Activated T-helper 17 cell treated with anti-CD3 and anti-CD28 coated beads, Interleukin-2, amount 50 U/mL, for 72 hours (primary cell): ENCODE measurements at places on chromosomes 1 and 21. TPM values are rescaled to one million over a fixed set of nuclear protein-coding genes. Genes with fewer than 3 reads are reported as not detected.

- ATAC-seq: no peak
These were observed 105.4 kb upstream of the PDC start for GRCh38 chr1:186566140-186566855.

DNA sequence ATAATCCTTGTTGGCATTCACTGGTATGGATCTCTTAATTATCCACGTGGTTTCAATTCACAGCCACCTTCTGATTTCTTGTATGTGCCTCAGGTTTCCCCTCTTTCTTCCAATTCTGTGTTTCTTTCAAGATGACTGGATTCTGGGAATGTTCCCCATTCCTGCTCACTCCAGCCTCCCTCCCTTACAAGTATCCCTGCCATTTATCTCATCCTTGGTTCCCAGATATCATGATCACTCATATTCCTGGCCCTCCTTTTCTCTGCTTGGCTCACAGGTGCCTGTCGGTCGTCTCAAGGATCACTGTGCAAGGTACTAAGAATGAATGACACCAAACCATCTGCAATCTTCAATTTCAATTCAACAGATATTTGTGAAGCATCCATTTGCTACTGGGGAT lies 279.2 kb downstream of the ASTN1 start:
- ATAC-seq: no peak

DNA sequence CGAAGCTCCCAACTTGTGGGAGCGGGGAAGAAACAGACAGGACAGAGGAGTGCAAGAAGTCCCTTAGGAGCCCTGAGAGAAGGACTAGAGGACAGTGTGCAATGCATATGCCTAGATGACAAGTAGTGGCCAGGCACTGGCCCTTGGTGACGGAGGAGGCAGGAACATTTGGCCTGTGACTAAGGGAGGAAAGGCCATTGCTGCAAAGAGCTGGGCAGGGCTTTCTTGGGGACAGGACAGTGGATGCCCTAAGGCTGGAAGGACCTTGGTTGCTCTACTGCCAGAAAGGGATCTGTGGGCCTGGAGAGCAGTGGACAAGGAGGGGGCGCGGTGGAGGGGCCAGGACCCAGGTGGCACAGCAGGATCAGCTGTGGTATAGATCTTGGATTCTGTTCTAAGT lies 481.3 kb downstream of the CAMTA1 start:
- ATAC-seq: no peak

- ATAC-seq: peak; percentile 66
These were observed 104.7 kb downstream of the CAMTA1 start for GRCh38 chr1:6889875-6890480.

GRCh38 chr1:64940025-64940424 lies 26.3 kb downstream of the JAK1 start:
- peak; percentile 81 for ATAC-seq

- ATAC-seq: no peak
These were observed 3.9 kb upstream of the IL24 start for GRCh38 chr1:206893380-206893779.

DNA sequence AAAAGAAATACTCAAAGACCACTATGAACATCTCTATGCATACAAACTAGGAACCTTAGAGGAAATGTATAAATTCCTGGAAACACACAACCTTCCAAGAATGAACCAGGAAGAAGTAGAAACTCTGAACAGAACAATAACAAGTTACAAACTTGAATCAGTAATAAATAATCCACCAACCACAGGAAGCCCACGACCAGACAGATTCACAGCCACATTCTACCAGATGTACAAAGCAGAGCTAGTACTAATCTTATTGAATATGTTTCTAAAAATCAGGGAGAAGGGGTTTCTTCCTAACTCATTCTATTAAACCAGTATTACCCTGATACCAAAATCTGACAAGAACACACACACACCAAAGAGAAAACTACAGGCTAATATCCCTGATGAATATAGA lies 263.8 kb downstream of the NCAM2 start:
- no peak for ATAC-seq

DNA sequence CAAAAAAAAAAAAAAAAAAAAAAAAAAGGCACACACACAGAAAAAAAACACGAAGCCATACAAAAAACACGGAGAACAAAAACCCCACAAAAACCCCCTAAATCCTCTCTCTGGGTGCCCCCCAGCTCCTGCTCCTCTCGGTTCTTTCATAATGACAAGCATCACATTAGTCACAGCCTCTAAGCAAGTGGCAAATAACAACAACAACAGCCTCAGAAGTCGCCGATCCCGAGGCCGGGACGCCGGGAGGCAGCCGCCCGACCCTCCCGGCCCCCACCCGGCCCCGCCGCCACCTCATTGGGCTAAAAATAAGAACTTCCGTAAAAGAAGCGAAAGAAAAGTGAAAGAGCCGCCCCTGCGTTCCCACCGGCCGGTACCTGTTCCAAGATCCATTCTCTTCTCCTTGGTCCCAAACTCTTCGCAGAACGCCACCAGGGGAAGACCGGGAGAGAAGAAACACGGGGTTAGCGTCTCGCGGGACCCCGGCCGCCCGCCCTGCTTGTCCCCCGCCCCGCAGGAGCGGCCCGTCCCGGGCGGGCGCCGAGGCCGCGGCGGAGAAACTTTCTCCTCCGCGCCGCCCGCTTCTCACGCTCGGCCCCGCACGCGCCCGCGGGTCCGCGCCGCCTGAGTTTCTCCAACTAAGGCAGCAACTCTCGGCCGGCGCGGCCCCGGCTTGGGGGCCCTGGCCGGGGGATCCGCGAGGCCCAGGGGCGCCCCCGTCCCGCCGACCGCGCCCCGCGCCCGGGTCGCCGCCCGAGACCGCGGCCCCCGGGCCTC lies 102.8 kb downstream of the CASZ1 start:
- peak; percentile 19 for ATAC-seq

DNA sequence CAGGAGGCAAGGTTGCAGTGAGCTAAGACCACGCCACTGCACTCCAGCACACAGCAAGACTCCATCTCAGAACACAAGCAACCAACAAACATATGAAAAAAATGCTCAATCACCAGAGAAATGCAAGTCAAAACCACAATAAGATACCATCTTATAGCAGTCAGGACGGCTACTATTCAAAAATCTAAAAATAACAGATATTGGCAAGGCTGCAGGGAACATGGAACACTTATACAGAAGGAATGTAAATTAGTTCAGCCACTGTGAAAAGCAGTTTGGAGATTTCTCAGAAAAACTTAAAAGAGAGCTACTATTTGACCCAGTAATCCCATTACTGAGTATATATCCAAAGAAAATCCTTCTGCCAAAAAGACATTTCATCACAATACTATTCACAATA lies 27.6 kb upstream of the POGK start:
- no peak for ATAC-seq

DNA sequence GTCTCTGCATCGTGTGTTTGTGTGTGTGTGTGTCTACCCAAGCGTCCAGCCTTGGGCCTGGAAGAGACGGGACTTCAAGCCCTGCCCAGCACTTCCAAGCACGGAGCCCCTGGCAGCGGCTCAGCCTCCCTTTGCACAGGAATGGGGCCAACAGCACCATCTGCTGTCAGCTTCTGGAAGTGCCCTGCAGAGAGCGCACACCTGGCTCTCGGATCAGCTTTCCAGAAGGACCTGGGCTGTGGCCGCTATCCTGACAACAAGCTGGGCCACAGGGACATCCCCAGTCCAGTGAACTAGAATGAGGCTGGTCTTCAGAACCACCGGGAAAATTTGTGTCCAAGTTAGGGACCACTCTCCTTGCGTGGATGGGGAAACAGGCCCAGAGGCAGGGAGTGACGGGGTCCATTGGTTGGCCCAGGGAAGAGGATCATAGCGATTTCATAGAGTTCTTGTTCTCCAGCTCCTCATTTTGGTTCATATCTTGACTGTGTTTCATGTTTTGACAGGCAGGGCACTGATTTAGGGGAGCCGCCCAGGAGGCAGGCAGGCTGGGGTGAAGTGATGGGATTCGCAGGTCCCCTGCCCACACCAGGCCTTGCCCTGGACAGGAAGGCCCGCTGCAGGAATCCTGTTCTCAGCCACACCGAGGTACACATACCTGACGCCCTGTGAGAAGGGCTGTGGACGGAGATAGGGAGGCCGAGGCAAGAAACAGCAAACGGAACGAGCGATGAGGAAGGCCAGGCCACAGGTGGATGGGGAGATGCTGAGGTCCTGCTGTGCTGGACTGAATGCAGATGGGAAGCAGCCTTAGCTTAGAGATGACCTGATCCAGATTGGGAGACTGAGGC lies 38.4 kb downstream of the TAS1R2 start:
- ATAC-seq: peak; percentile 39

DNA sequence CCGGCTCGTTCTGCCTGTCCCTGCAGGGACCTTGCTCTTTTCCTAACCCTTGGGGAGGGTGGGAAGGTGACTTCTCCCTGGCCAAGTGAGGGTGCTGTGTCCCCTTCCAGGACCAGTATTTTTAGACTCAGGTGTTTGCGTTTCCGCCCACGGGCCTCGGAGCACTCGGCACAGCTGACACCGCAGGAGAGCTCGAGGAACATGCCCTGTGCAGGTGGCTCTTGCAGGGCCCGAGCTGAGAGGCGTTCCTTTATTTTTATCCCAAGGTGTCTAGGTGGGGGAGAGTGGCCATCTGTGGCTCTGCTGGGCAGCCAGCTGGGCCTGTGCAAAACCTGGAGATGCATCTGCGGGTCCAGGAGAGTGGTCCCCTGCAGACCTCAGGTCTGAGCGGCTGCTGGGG lies 16.0 kb downstream of the PLCH2 start:
- no peak for ATAC-seq

DNA sequence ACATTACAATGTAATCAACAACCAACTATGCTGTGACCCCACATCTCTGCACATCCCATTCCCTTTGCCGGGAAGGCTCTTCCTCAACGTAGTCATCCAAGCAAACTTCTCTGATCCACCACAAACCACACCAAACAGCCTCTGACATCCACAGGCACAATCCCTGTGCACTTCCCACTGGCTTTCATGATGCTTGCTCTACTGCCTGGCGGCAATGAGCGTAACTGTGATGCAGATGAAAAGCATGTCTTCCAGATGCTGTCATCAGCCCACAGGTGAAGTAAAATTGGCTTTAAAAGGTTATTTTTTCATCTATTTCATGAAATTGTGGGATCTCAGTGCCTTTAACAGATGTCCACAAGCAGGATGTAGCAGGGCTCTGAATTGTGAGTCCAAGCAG lies 635.2 kb downstream of the SMYD3 start:
- ATAC-seq: no peak

DNA sequence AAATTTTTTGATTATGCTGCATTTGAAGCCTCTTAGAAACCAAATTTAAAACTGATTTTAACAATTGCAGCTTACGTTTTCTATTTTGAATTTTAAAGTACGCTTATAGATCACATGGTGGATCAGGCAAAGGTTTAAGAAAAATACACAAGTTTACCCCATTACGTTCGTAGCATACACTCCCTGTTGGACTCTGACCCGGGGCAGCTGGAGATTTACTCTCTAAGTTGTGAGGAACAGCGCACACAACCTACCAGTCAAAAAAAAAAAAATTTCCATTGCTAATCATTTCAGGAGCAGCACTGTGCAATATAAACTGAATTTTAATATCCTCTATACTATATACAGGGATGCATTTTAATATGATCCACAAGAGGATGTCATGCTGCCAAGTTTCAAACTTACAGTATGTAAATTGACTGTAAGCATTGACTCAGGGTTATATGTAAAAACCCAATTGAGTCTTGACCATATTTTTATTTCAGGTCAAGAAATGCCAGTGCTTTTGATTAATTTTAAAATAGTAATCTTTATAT lies 20.4 kb downstream of the CSDE1 start:
- ATAC-seq: no peak

- no peak for ATAC-seq
These were observed 18.2 kb downstream of the PRRX1 start for GRCh38 chr1:170682169-170682568.

GRCh38 chr1:22525211-22525610 lies 38.1 kb upstream of the EPHA8 start:
- ATAC-seq: no peak

GRCh38 chr1:109926662-109927300 lies 16.1 kb downstream of the CSF1 start:
- ATAC-seq: no peak

- ATAC-seq: no peak
These were observed 20.0 kb upstream of the LAMC1 start for GRCh38 chr1:183003203-183003602.

DNA sequence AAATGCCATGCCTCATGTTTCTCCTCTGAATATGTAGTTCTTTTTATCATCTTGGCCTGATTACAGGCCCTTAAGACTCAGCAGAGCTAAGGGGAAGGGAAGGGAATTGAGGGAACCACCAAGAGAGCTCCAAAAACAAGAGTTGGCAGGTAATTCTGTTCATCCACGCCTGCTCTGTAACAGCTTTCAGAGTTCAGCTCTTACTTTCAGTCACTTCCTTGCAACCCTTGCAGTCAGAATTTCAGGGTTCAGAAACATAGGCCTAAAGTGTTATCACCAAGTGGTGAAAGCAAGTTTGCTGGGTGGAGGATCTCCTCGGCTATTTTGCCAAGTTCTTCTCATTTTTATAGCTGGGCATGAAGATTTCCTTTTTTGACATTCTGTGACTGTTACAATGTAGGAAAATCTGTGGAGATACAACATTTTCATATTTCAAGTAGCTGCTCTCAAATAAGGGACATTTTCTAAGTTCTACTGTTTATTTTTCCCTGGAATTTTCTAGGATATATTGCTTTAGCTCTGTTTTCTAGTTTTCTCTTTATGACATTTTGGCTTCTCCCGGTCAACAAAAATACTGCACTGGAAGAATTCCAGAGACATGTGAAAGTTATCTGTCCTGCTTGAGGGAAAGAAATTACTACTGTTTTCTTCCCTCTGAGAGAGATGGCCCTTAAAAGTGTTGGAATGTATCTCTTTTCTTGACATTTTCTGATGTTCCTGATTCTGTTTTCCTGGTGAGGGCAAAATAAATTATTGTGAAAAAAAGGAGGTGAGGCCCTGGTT lies 251.8 kb upstream of the ST6GALNAC5 start:
- ATAC-seq: no peak

DNA sequence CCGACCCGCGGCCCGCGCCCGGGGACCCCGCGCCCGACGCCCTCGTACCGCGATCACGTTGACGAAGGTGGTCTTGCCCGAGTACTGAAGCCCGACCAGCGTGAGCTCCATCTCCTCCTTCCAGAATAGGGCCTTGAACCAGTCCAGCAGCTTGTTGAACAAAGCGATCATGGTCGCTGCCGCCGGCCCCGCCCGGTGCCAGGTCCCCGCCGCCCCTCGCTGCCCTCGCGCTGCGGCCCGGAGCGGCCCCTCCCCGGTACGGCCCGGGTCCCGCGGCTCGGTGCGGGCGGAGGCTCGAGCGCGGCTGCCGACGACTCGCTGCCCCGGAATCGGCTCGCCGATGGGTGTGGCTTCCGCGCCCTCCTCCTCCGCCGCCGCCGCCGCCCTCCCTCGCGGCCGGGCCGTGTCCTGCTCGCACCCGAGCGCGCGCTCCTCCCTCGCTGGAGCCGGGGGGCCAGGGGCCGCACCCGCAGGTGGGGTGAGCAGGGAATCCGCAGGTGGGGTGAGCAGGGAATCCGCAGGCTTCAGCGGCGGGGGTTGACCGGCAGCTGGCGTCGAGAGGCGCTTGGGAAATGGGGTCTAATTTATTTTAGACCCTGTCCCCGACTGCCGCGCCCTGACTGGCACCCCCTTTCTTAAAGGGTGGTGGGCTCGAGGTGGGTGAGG lies at the start of gene ARL8A:
ARL8A (minus strand) TSS at position 336 of the 666 bp plus-strand sequence; CDS start at position 171, 165 bp downstream.
- peak; percentile 77 for ATAC-seq

- peak; percentile 100 for ATAC-seq
These were observed 148.4 kb downstream of the GPATCH2 start for GRCh38 chr1:217482356-217483102.

Gene KRTAP7-1
- total RNA-seq: not detected

Gene MAGOH
- total RNA-seq: 49.6 TPM

Gene ZFP69B
- 3.3 TPM for total RNA-seq

Gene RSPO1
- total RNA-seq: not detected

Gene NTRK1
- 13.3 TPM for total RNA-seq

Gene PPIAL4G
- total RNA-seq: 0.15 TPM

Gene WNT3A
- not detected for total RNA-seq

Gene RIIAD1
- not detected for total RNA-seq

Gene CORT
- not detected for total RNA-seq

Gene CYP4A11
- total RNA-seq: not detected

Gene ZNF648
- not detected for total RNA-seq
